ENCODE measurements at places on chromosomes 1 and 21.

GRCh38 chr1:152774875-152775274, at the start of gene LCE1F:
TSS of gene LCE1F (plus strand) at chr1:152775140. CDS start at chr1:152776372, 1,232 bp downstream.
- no peak for DNase-seq

GRCh38 chr1:62836856-62837540, 53.1 kb downstream of the ATG4C start:
- no peak for DNase-seq

DNA sequence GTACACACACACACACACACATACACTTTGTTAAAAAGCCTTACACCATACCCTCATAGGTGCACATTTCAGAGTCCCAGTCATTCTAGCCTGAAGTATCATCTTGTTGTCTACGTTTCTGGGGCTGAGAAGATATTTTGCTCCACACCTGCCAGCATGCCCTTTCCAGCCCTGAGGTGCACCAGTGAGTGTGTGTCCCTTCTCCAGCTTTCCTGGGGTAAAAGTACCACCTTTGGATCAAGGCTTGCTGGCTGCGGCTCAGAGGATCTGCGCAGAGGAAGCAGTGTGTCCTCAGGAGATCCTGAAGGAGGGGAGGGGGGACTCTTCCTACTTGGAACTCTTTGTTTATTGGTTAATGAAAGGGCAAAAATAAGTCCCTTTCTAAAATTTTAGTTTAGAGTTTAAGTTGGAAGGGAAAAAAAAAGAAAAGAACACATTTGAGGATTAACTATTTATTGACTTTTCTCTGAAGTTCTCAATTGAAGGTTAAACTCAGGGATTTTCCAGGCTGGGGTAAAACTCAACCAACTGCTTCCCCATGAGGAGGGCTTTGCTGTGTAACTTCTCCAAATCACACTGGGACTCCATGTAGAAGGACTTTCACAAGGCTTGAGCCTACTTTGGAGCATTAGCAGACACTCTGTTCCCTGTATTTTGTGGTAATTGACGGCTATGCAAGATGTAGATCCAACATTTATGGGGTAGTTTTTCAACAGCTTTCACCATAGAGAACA, 200.3 kb upstream of the SGIP1 start:
- DNase-seq, result no peak

DNA sequence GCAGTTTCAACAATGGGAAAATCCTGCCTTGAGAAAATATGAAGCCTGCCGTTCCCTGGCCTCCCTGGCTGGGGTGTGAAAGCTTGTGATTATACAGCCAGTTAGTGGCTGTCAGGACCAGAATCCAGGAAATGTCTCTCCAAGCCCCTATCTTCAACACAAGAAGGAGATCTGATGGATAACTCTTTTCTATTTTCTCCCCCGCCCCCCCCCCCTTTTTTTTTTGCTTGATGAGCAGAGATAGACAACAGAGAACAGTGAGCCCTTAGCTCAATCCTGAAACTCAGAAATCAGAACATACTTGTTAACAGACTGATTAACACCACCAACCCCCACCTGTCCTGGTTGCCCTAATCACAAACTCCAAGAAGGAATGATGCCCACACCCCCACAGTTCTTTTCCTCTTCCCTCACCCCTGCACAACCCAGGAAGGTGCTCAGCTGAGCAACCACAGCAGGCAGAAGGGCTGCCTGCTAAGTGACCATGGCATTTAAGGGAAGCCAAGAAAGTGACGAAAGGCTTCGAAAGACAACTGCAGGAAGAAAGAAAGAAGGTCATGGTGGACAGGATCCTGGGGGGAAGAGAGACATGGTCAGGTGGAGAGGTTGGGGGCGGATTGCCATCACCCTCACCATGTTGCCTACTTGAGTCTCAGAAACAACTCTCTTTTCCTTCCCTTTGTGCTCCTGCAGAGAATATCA, 12.3 kb upstream of the DENND2D start:
- DNase-seq, result no peak

- DNase-seq, result no peak
These were observed 218.4 kb downstream of the HLX start for GRCh38 chr1:221097479-221098281.

DNA sequence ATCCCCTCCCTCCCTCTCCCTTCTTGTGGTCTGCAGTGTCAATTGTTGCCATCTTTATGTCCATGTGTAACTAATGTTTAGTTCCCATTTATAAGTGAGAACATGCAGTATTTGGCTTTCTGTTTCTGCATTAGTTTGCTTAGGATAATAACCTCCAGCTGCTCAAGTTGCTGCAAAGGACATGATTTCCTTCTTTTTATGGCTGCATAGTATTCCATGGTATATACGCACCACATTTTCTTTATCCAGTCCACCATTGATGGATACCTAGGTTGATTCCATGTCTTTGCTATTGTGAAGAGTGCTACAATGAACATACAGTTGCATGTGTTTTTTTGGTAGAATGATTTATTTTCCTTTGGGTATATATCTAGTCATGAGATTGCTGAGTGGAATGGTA, 16.3 kb downstream of the CITED4 start:
- no peak for DNase-seq

GRCh38 chr1:18899363-18900049, 2.8 kb downstream of the ALDH4A1 start:
- no peak for DNase-seq

DNA sequence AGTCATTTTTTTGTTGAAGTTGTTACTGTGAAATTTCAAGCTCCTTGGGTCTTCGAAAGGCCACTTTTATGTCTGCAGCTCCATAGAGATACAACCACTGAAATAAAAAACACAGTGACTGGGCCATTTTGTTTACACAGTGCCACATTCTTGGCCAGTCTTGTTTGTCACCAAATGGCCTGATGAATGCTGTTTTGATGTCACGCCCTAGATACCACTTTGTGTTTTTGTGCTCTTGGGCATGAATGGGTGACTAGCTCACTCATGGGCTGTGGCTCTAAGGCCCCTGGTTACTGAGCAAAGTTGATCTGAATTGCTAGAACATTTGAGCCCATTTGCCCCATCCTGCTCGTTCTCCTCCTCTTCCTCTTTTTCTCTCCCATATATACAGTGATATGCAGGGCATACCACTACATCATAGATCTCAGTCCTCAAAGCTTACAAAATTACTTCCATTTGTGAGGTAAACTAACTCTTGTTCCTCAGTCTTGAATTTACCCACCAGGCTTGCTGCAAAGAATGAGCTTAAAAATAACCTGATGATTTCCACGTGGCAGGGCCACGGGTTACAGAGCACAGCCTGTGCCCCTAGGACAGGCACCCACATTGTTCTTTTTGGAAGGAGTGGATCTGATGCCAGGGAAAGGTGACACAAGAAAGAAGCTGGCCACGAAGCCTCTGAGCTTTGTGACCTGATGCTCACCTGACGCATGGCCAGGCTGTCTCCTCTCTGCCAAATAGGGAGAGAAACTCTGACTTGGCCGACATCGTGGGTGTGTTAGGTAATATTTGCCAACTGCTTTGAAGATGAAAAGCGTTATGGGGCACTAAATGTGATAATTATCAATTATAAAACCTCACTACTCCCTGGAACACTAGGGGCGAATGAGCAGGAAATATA, 92.4 kb downstream of the RUNX1 start:
- DNase-seq, result no peak

DNA sequence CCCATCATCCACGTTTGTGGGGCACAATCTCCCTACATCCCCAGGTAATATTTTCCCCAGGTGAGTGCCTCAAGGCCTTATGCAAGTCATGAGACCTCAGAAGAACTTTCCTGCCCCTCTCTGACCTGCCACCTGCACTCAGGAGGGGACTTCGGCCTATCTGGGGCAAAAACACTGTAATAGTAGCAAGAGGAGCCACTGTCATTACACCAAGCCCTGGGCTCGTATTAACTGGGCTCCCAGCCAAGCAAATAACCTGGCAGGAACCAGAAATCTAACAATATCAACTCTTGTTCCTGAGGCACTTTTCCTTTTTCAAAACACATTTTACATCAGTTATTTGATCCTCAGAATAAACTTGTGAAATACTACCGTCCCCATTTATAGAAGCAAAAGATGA, 30.9 kb downstream of the LAMB3 start:
- no peak for DNase-seq

DNA sequence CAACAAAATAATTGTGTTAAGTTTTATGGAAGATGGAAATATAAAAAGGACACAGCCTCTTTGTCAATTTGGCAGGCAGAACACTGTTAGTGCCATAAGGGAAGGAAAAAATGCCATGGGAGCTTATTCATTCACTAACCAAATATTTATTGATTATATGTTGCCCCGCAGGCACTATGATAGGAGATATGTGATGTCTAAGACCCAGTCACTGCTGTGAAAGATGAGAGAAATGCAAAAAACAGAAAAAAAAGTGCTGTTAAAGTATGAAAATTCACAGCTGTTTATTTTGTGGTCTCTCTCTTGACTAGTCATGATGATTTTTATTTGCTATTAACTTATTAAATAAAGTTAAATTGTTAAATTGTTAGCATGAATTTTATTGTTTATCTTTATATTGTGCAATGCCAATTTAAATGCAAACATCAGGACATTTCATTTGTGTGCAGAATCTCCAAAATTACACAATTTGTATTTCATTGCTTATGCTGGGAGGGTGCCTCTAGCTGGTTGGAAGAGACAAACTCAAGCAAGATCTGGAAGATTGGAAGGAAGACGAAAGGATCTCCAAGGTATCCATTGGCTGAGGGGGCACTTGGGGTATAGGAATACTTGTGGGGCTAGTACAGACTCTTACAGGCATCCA, 17.8 kb upstream of the PTGFR start:
- no peak for DNase-seq

- DNase-seq, result no peak
These were observed 45.1 kb upstream of the SCCPDH start for GRCh38 chr1:246678816-246679793.

- DNase-seq, result no peak
These were observed 115.4 kb upstream of the NEGR1 start for GRCh38 chr1:72397786-72398185.

DNA sequence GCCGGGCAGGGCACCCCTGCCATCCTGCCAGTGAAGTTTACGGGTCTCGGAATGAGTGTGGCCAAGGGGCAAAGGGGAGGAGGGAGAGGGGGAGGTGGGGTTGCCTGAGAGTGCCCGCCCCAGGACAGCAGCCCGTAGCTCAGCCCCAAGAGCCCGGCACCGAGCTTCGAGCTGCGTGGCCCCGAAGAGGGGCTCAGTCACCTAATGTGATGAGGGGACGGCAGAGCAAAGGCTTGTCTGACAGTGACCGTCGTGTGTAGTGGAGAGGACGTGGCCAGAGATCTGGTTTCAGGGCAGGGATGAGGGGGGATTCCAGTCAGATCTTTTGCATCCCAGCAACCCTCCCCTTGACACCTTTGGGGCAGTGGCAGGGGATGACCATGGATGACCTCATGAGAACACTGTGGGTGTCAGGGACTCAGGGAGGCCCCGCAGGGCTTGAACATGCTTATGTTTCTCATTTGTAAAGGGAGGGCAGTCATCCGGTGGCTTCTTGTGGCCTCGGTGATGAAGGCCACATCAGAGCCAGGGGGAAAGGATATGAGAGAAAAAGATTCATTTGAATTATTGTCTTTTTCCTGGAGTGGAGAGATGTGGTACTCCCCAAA, 1.1 kb upstream of the TRPM2 start:
- no peak for DNase-seq

DNA sequence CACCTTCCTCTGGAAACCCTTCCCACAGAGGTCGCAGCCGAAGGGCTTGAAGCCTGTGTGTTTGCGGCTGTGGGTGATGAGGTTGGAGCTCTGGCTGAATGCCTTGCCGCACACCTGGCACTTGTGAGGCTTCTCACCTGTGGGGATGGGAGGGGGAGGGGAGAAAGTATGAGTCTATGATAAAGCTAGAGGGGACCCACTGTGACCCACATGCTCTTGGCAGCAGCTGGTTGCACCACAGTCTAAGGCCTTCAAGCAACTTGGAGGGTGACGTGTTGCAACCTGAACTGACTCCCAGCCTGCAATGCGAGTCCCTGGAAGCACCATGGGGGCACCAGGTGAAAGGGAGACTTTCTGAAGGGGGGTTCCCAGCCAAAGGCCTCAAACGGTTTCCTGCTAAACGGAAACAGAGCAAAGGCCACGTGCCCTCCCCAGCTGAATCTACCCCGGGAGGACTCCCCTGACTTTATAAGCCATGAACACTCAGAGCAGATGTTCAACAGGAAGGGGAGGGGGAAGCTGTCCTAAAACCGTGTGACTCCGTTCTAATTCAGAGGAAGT, 10.6 kb downstream of the GFI1 start:
- no peak for DNase-seq

DNA sequence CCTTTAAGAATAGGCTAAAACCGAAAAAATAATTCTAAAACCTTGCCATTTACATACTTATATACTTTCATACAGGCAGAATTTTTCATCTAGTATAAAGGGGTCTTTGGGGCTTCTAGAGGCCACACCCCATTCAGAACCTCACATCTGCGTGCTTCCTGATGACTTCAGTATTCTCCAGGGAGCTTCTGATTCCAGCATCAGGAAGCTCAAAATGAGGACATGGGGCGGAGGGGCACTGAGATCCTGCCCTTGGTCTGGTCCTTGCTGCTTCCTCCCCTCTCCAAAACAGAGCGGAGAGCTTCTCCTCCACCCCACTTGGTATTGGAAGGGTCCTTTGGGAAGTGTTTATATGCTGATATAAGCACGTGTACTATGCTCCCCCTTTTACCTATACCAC, 13.8 kb downstream of the PAX7 start:
- no peak for DNase-seq

DNA sequence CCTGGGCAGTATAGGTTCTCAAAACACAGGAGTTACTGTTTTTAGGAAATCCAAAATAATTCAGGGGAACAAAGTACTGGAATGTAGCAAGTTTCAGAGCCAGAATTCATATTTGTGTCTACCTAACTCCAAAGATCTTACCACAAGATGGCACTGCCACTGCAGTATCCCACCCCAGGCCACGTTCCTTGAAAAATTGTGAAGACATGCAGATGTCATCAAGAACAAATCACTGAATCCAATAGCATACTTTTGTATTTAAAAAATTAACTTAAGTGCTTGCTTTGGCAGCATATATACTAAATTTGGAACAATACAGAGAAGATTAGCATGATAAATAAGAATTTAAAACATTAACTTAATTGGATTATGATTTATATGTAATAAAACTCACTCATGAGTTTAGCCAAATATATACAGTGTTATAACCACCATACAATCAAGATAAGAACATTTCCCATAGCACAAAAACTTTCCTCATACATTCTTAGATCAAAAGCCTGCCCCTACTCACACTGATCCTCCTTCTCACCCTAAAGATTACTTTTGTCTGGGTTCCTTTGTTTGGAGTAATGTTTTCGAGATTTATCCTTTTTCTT, 209.9 kb downstream of the FAF1 start:
- DNase-seq, result no peak
